T-helper 1 cell (primary cell): ENCODE measurements at places on chromosomes 5 and 9.

GRCh38 chr9:94846739-94847138 lies 120.2 kb downstream of the AOPEP start:
- DNase-seq: no peak

DNA sequence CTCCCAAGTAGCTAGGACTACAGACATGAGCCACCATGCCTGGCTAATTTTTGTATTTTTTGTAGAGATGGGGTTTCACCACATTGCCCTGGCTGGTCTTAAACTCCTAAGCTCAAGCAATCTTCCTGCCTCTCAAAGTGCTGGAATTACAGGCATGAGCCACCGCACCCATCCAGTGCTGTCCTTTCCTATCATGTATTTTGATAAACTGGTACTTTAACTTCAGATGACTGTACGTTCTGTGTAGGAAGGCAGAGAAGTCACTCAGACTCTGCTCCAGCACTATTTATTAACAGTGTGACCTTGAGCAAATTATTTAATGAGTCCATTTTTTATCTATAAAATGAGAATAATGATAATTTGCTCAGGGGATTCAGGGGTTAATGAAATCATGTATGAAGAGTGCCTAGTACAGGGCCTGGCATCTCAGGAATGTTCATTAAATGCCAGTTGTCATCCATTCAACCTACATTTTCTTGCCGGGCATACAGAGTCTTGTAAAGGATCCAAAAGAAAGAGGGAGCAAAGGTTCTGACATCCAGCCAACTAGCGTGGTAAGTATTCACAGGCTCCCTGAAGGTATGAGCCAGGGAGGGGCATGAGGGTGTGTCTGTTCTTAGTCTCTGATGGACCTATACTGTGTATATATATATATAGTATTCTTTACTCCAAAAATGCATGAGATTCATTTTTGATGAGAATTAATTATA lies 201.9 kb downstream of the PBX3 start:
- no peak for DNase-seq

DNA sequence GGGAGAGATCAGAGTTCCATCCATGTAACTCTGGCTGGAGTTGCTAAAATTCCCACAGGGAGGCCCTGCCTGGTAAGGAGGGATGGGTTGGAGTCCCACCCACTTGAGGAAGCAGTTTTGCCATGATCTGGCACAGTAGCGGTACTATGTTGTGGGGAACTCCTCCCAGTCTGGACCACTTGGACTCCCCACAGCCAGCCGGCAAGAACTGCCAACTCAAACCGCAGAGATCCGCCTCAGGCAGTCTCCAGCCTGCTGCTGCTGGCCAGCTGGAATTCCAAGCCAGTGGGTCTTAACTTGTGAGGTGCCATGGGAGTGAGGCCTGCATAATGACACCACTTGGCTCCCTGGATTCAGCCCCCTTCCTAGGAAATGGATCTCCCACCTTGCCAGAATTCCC lies 151.9 kb downstream of the NDUFS4 start:
- DNase-seq: no peak

- no peak for DNase-seq
These were observed 1.8 kb downstream of the UBAP2 start for GRCh38 chr9:34046784-34047379.

DNA sequence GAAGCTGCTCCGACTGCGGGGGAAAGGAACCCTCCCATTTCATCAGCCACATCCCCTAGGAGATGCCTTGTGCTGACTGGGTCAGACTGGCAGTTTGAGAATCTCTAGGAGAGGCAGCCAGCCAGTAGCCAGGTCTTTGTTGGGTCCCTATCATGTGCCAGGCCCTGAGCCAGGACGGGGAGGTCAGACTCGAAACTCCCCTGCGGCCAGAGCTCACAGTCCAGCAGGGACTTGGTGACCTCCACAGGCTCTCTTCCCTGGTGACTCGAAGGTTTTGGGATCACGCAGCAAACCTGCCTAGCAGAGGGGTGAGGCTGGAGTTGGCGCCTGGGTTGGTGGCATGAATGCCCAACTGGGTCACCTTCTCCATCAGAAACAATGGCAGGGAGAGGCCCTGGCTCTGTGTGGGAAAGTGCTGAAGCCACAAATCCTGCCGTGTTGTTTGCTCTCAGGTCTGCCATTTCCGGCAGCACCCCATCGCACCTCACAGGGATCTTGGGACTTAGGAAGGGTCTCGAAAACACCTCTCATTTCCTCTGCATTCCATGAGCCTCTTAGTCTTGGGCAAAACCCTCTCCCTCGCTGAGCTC lies 14.4 kb upstream of the ORM1 start:
- no peak for DNase-seq

- no peak for DNase-seq
These were observed 46.2 kb downstream of the SLC28A3 start for GRCh38 chr9:84294241-84294950.

- DNase-seq: no peak
These were observed 576.2 kb downstream of the BNC2 start for GRCh38 chr9:16294133-16294770.

- no peak for DNase-seq
These were observed 73.7 kb upstream of the PRDM9 start for GRCh38 chr5:23433534-23434315.

- no peak for DNase-seq
These were observed 23.4 kb downstream of the SH3TC2 start for GRCh38 chr5:149039506-149039905.

- DNase-seq: no peak
These were observed 251.0 kb downstream of the DENND1A start for GRCh38 chr9:123678878-123679329.

DNA sequence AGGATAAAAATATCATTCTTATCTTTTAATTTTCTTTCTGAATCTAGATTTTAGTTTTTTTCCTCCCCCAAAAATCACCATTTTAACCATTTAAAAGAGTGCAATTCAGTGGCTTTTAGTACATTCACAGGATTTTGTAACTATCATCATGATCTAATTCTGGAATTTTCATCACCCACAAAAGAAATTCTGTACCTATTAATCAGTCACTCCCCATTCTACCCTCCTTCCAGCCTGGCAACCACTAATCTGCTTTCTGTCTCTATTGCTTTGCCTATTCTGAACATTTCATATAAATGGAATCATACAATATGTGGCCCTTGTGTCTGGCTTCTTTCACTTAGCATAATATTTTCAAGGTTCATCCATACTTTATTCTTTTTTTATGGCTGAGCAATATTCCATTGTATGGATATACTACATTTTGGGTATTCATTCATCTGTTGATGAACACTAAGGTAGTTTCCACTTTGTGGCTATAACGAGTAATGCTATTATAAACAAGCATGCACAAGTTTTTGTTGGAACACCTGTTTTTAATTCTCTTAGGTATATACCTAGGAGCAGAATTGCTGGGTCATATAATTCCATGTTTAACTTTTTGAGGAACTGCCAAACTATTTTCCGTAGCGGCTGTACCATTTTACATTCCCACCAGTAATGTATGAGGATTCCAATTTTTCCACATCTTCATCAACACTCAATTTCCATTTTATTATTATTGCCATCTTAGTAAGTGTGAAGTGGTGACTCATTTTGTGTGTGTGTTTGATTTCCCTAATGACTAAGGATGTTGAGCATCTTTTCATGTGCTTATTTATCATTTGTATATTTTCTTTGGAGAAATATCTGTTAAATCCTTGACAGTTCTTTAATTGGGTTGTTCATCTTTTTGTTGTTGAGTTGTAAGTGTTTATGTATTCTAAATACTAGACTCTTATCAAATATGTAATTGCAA lies 340.3 kb downstream of the CWC27 start:
- no peak for DNase-seq

DNA sequence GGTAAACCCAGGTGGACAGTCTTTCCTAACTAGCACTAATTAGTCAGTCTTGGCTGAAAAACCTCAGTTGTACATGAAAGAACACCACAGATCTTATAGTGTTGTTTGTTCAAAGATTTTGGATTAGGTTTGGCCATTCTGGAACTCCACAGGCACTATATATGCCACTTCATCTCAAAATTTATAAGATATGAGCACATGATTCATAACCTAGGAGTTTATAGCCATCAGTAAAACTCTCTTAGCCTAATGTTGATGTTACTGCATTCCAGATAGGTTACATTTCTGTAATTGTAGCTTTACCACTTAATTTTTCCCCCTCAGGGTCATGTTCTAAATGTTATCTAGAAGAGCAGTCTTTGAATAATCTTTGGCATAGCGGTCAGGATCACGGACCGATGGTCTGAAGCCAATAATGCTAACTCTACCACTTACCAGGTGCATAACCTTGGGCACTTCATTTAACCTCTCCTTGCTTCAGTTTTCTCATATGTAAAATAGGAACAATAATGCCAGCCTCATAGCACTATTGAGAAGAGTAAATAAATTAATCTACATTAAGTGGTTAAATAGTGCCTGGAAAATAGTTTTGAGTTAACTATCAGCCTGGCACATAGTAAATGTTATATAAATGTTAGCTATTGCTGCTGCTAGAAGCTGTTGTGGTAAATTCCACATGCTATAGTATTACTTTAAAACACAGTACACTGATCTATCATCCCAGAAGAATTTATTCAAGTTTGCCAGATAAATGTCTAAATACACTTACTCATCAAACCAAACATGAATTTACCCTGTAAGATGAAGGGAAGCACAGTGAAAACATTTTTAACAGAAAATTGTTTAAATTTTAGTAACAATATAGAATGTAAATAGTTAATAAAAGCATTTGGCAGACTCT lies 743.9 kb downstream of the NR2F1-AS1 start:
- DNase-seq: no peak

DNA sequence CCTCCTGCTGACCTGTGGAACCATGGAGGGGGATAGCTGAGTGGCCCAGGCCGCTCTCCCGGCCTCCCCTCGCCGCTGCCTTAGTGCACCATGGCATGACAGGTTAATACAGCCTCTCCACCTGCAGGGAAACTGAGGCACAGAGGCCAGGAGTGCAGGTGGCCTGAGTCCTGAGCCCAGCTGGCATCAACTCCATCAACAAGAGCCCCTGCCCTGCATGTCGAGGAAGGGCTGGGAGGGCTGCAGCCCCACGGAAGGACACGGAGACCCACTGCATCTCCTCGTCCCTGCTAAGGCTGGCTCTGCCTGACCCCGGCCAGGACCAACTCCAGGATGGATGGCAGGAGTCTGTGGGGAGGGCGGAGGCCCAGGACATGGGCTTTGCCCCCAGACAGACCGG lies 27.2 kb downstream of the CCDC187 start:
- DNase-seq: no peak

GRCh38 chr5:30832519-30832918 lies 361.0 kb upstream of the CDH6 start:
- no peak for DNase-seq

- no peak for DNase-seq
These were observed at the start of gene SH3RF2 for GRCh38 chr5:145936401-145937131. SH3RF2 (plus strand) TSS chr5:145936578; CDS start chr5:145937929, 1,351 bp downstream.

- DNase-seq: no peak
These were observed 14.5 kb upstream of the ANKRD55 start for GRCh38 chr5:56247592-56247991.
